ENCODE measurements at places on chromosomes 3 and 15.

GRCh38 chr15:54840621-54841398 is 355.9 kb downstream of the RSL24D1 start:
- DNase-seq = no peak

- DNase-seq = no peak
Observed at GRCh38 chr3:13348661-13349396, 71.3 kb downstream of the NUP210 start.

DNA sequence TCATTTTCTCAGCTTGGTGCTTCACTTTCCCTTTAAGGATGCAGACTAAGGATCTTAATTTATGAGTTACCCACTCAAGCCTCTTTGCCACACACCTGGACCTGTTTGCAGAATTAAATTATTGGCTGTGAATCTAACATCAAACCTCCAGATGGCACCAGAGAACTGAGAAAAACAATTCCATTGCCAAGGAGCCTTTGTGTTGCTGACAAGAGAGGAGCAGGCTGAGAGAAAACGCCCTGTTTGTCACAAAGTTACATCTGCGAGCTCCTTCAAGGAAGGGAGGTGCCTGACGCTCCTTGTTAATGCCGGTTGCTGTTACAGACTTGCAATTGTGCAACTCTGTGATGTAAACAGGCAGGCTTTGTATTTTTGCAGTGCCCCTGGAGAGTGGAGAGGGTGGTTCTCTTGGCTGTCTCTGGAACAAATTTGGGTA is 36.3 kb upstream of the TMC3 start:
- DNase-seq = peak; percentile 81

DNA sequence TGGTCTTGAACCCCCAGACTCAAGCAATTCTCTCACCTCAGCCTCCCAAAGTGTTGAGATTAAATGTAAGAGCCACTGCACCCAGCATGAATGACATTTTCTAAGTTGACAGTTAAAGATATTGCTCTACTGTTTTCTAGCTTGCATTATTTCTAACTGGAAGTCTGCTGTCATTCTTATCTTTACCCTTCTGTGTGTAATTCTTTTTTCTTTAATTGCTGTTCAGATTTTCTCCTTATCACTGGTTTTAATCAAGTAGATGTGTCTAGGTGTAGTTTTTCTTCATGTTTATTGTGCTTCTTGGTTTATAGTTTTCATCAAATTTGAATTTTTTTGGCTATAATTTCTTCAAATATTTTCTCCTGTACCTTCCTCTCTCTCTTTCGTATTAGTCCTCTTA is 4.9 kb downstream of the PARP15 start:
- no peak for DNase-seq

DNA sequence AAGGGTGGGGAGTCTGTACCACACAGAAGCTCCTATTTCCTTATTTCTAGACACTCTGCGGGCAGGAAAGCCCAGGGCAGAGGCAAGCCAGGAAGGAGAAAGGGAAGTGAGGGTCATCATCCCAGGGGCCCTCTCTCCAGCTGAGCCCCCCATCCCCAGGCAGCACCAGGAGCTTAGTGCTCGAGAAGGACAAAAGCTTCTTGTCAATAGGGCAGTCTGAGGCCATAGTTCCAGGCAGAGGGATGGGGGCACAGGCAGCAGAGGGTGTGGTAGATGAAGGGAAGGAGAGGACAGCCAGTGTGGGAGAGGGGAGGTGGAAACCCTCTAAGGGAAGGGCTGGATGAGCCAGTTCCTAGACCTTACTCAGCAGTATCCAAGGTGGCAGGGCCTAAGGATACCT is 2.7 kb downstream of the MAP1A start:
- DNase-seq = no peak

- DNase-seq = no peak
Observed at GRCh38 chr3:177906126-177906511, 630.1 kb upstream of the KCNMB2 start.

GRCh38 chr15:61651267-61651666 is 409.0 kb downstream of the VPS13C start:
- no peak for DNase-seq

- no peak for DNase-seq
Observed at GRCh38 chr3:14418296-14419250, 16.2 kb downstream of the SLC6A6 start.

GRCh38 chr3:86973440-86973839 is 17.5 kb downstream of the VGLL3 start:
- no peak for DNase-seq

- DNase-seq = no peak
Observed at GRCh38 chr3:132004571-132004970, 30.2 kb downstream of the CPNE4 start.

DNA sequence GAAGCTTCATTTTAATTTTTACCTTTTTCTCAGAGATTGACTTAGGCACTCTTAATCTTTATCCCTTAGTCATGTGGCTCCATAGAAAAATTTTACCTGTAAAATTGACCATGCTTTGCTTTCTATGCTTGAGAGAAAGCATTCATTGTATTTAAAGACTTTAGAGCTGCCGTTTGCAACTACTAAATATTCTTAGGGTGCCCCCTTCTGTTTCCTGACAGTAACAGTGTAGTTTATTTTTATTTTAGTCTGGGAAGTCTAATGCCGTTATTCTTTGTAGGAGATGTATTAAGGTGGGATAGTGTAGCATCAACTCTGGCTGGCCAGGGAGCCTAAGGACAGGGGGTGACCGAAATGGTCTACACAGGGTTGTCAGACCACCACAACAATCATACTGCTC is 84.5 kb upstream of the SYNPR start:
- no peak for DNase-seq

- DNase-seq = no peak
Observed at GRCh38 chr3:58020783-58021071, 12.5 kb downstream of the FLNB start.

DNA sequence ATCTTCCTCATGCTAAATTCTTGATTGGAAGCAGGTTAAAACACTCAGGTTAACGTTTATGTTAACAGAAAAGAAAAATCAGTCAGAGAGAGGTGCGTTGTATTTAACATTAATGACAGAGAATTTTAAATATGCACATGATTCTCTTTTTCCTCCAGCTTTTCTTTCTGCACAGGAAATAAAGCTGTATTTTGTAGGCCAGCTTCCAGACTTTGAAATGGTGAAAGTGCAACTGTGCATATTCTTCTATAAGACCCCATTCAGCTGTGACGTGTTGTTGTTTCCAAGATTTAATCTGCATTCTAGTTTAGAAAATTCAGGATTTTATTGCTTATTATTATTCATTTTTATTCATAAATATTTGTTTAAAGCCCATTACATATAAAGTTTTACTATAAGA is 11.8 kb downstream of the MBNL1 start:
- DNase-seq = no peak

GRCh38 chr3:187743195-187744141 is 1.8 kb downstream of the BCL6 start:
- no peak for DNase-seq

- DNase-seq = peak; percentile 36
Observed at GRCh38 chr3:11642431-11643191, 1.1 kb downstream of the VGLL4 start.

- peak; percentile 21 for DNase-seq
Observed at GRCh38 chr3:182793663-182794454, 555 bp downstream of the ATP11B start.

GRCh38 chr3:48428572-48429316 is 1.1 kb downstream of the PLXNB1 start:
- no peak for DNase-seq

DNA sequence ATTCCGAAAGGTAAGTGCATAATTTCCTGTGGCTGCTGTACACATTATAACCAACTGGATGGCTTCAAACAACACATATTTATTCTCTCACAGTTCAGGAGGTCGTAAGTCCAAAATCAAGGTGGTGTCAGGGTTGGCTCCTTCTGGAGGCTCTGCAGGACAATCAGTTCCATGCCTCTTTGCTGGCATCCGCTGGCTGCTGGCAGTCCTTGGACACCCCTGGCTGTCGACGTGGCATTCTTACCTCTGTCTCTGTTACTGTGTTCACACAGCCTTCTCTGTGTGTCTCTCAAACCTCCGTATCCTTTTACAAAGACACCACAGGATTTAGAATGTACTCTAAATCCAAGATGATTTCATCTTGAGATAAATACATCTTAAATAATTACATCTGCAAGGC is 398.8 kb upstream of the ATP10A start:
- no peak for DNase-seq

- no peak for DNase-seq
Observed at GRCh38 chr3:95813244-95813643, 1001.1 kb upstream of the EPHA6 start.

- DNase-seq = no peak
Observed at GRCh38 chr15:78001656-78002055, 75.9 kb downstream of the TBC1D2B start.

DNA sequence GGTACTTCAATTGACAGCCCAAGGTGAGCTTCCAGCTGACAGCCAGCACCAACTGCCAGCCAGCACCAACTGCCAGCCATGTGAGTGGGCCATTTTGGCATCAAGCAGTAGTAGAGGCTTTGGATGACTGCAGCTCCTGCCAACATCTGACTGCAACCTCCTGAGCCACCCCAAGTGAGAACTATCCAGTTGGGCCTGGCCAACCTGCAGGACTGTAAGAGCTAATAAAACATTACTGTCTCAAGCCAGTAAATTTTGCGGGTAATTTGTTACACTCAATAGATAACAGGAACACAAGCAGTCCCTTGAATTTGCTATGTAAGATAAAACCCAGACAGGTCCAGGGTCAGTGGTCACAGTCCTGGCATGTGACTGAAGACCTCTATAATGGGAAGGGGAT is 29.7 kb downstream of the EPHB1 start:
- DNase-seq = no peak

DNA sequence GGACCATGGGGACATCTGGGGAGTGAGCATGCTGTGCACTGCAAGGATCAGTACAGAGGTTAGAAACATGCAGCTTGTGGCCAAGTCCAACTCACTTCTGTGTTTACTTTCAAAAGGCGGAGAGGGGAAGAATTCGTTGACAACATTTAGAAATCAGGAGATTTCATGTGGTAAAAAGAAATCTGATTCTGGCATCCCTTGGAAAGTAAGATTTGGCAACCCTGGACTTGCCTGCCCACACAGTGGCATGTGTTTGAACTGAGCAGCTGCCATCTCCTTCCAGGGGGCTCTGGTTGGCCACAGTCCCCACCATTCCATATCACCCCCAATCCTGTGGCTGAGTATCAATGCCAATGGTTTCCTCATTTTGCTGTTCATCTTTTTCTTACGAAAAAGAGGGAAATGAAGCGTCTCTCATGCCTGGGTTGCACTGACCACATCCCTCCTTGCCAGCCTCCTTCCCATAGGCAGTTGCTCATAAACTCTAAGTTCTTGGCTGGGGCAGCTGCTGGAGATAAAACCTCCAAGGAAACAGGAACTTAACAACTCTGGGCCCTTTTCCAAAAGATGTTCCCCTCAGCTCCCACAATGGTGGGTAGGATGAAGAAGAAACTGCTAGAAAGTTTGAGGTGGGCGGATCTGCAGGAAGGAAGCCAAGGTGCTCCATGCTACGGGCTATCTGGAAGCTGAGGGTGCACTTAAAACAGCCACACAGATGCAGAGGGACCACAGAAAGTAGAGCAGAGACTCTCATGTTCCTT is 29.2 kb downstream of the SLC6A11 start:
- DNase-seq = no peak

GRCh38 chr15:74828835-74829234 is 2.4 kb downstream of the CPLX3 start:
- no peak for DNase-seq

GRCh38 chr15:57646087-57646486 is 54.4 kb downstream of the MYZAP start:
- DNase-seq = no peak

- no peak for DNase-seq
Observed at GRCh38 chr15:63907521-63907920, 73.8 kb upstream of the HERC1 start.

DNA sequence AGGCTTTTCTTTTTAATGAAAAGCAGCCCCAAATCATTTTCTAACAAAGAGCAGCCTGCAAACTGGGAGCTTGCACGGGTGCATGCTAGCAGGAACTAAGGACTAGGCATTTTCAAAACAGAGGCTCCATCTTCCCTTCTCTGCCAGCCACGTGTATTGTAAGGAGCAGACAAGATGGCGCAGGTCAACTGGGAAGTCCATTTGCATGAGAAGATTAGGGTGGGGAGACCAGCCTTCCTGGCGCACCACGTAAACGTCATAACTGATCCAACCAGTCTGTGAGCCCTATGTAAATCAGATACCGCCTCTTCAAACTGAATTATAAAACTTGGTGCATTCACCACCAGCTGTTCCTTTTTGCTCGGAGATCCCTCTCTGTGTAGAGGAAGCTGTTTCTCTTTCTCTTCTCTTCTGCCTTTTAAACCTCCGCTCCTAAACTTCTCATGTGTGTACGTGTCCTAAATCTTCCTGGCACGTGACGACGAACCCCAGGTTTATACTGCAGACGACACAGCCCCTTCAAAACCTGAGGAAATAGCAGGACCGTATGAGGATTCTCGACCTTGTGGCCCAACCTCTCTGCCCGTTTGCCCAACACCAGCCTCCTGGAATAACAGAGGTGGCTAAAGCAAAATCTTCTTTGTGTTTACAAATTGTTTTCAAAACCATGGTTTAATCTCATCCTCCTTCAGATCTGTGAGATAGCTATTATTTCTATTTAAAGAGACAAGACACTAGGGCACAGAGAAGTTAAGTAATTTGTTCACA is 26.4 kb upstream of the SLC30A4 start:
- no peak for DNase-seq

DNA sequence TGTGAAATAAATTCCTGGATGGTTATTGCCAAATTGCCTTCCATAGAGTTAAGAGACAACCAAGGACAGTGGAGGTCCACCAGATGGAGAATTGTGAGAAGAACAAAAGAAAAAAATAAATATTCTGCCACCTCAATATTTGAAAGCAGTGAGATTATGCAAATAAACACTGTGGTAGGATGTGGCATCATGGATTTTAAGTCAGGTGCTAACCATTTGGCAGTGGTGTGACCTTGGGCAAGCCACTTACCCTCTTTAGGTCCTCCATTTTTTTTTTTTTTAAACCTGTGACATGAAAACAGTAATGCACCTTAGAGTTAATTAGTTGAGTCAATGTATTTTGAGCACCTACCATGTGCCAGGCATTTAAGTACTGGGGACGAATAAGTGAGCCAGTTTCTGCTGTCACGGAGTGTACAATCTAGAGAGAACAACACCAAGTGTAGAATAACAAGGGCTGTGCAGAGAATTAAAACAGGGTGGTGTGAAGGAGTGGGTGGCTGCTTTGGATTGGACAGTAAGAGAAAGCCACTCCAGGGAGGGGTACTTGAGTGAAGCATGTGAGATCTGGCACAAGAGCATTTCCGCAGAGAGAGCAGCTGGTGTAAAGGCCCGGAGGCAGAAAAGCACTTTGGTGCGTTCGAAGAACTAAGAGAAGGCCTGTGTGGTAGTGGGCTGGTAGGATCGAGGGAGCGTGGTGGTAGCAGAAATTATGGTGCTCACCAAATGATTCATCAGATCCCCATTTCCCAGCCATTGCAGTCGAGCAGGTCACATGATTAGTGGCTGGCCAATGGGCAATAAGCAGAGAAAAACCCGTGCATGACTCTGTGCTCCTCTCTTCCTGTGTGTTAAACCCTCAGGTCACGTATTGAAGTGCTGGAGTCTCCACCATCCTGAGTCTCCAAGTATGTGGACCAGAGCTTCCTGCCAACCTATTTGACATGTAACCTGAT is 39.2 kb downstream of the CCK start:
- DNase-seq = no peak

- no peak for DNase-seq
Observed at GRCh38 chr3:150107429-150108175, 136.9 kb upstream of the PFN2 start.

- no peak for DNase-seq
Observed at GRCh38 chr3:157499342-157499963, 3.8 kb downstream of the VEPH1 start.
